ENCODE measurements at places on chromosomes 6 and 20. TPM values are rescaled to one million over a fixed set of nuclear protein-coding genes. Genes with fewer than 3 reads are reported as not detected.

GRCh38 chr6:121522771-121523386 lies 87.4 kb downstream of the GJA1 start:
- DNase-seq = no peak

THBD gene
- polyA plus RNA-seq = 4.5 TPM

APOBEC2 gene
- polyA plus RNA-seq = not detected

AGER gene
- 37.0 TPM for polyA plus RNA-seq

STAU1 gene
- 115 TPM for polyA plus RNA-seq

Measured in left renal cortex interstitium (tissue), 4 donors.